ENCODE measurements at places on chromosomes 1 and 21. TPM values are rescaled to one million over a fixed set of nuclear protein-coding genes. Genes with fewer than 3 reads are reported as not detected.

- H3K27me3 ChIP-seq, result peaks cover 64% of the 10 kb centered on the region
- no peak overlapping the region for H3K4me3 ChIP-seq
- H3K36me3 ChIP-seq, result no peaks in the 10 kb centered on the region
- H3K4me1 ChIP-seq, result no peaks in the 10 kb centered on the region
- DNase-seq, result no peak
- H3K27ac ChIP-seq, result no peak overlapping the region
These were observed 387.2 kb upstream of the VAMP3 start for GRCh38 chr1:7383671-7384520.

GRCh38 chr1:150560576-150561253 is 11.5 kb downstream of the ADAMTSL4 start:
- H3K4me3 ChIP-seq, result peak overlapping the region; percentile 76
- no peak for DNase-seq
- no peaks in the 10 kb centered on the region for H3K36me3 ChIP-seq
- peak overlapping the region; percentile 98 for H3K27ac ChIP-seq

CFHR2 gene
- not detected for total RNA-seq

- peak overlapping the region; percentile 20 for H3K27ac ChIP-seq
- H3K36me3 ChIP-seq, result peaks cover 12% of the 10 kb centered on the region
- no peak overlapping the region for H3K4me3 ChIP-seq
- H3K27me3 ChIP-seq, result no peaks in the 10 kb centered on the region
- peaks cover 16% of the 10 kb centered on the region for H3K4me1 ChIP-seq
These were observed 109.7 kb upstream of the HP1BP3 start for GRCh38 chr1:20896826-20897225.

TRIM58 gene
- total RNA-seq, result not detected

DNA sequence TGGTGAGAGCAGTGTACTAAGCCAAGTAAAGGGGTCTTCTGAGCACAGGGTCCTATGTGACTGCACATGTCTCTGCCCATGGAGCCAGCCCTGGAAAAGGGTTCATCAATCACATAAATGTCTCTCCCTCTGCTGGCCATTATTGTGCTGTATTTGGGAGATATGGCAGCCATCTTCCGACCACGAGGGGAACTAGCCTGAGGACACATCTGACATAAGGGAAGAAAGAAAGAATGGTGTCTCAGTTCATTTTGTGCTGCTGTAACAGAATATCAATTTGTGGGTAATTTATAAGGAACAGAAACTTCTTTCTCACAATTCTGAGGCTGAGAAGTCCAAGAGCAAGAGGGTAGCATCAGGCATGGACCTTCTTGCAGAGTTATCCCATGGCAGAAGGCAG is 55.1 kb upstream of the GJA5 start:
- H3K27ac ChIP-seq, result no peak overlapping the region
- H3K36me3 ChIP-seq, result no peaks in the 10 kb centered on the region
- H3K4me3 ChIP-seq, result no peak overlapping the region
- peaks cover 2% of the 10 kb centered on the region for H3K4me1 ChIP-seq
- DNase-seq, result no peak

GRCh38 chr1:21368515-21369289 is 71.2 kb upstream of the NBPF3 start:
- no peaks in the 10 kb centered on the region for H3K4me1 ChIP-seq
- H3K36me3 ChIP-seq, result no peaks in the 10 kb centered on the region
- H3K4me3 ChIP-seq, result no peak overlapping the region
- H3K27me3 ChIP-seq, result no peaks in the 10 kb centered on the region
- DNase-seq, result peak; percentile 72

FMN2 gene
- not detected for total RNA-seq

EXO1 gene
- 32.1 TPM for total RNA-seq

DNA sequence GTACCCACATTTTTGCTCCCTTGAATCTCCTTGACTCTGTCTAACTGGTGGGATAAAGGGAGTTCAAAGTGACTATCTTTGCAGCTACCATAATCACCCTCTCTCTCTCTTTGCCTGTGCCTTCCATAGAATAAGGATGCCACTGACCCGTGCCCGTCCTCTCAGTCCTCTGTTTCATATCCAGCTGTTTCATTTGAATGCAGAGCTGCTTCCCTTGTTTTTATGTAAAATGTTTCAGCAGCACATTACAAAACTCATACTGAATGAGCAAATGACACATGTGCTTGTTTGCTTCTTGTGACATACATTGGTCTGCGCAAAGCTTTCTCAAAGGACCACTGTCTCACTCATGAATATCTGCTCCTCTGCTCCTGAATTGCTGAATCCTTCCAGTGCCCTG is 38.4 kb downstream of the CDC42 start:
- no peak overlapping the region for H3K4me3 ChIP-seq
- H3K36me3 ChIP-seq, result peaks cover 17% of the 10 kb centered on the region
- H3K4me1 ChIP-seq, result no peaks in the 10 kb centered on the region
- no peak for DNase-seq
- H3K27ac ChIP-seq, result no peak overlapping the region
- H3K27me3 ChIP-seq, result no peaks in the 10 kb centered on the region

DNA sequence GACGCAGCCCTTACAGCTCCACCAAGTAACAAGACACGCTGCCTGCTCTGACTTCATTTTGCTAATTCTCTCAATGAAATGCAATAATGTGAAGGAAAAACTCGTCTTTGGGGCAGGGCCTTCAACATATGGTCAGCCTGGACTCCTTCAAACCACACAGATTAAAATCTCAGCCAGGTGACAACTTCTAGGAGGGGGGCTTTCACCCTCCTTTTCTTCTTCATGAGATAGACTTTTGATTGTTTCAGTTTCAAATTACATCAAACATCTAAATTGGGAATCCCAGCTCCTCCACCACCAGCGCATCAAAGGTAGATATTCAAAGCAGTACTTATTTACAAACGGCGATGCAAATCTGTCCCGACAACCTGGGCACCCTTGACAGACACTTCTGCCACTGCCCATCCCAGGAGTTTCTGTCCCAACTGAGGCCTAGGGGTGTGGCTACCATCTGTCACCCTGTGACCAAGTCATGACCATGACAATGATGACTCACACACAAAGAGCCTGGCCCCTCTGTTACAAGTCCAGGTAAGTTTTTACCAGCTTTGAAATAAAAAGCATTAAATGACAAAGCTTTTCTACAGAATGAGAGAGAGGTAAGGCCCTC is 29.7 kb downstream of the SSBP3 start:
- peaks cover 10% of the 10 kb centered on the region for H3K4me1 ChIP-seq
- no peak for DNase-seq
- no peak overlapping the region for H3K4me3 ChIP-seq
- H3K36me3 ChIP-seq, result no peaks in the 10 kb centered on the region
- H3K27me3 ChIP-seq, result no peaks in the 10 kb centered on the region
- H3K27ac ChIP-seq, result no peak overlapping the region

PDZK1IP1 gene
- 8.5 TPM for total RNA-seq

DNA sequence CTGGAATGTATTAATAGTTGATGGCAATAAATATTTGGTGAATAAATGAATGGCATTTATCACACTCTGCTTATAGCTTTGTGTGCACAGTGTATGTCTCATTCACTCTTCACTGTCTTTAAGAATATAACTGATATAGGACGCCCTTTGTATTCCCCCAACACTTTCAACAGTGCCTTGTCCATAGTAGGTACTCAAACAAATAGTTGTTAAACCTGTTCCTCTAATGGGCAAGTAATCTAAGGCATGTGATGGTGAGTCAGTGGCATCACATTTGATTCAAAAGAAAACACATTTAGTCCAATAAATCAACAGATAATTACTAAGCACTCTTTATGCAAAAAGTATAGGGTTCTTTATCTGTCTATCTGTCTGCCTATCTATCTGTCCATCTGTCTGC is 11.2 kb upstream of the RXRG start:
- no peaks in the 10 kb centered on the region for H3K4me1 ChIP-seq
- 0 out of 2 replicates have a peak, but pooled peaks cover 1% of the 10 kb centered on the region for H3K27me3 ChIP-seq
- H3K36me3 ChIP-seq, result no peaks in the 10 kb centered on the region
- no peak overlapping the region for H3K4me3 ChIP-seq

GRCh38 chr1:65209005-65209885 is 61.2 kb downstream of the AK4 start:
- no peak overlapping the region for H3K4me3 ChIP-seq
- H3K36me3 ChIP-seq, result no peaks in the 10 kb centered on the region
- H3K4me1 ChIP-seq, result no peaks in the 10 kb centered on the region
- H3K27ac ChIP-seq, result no peak overlapping the region

DNA sequence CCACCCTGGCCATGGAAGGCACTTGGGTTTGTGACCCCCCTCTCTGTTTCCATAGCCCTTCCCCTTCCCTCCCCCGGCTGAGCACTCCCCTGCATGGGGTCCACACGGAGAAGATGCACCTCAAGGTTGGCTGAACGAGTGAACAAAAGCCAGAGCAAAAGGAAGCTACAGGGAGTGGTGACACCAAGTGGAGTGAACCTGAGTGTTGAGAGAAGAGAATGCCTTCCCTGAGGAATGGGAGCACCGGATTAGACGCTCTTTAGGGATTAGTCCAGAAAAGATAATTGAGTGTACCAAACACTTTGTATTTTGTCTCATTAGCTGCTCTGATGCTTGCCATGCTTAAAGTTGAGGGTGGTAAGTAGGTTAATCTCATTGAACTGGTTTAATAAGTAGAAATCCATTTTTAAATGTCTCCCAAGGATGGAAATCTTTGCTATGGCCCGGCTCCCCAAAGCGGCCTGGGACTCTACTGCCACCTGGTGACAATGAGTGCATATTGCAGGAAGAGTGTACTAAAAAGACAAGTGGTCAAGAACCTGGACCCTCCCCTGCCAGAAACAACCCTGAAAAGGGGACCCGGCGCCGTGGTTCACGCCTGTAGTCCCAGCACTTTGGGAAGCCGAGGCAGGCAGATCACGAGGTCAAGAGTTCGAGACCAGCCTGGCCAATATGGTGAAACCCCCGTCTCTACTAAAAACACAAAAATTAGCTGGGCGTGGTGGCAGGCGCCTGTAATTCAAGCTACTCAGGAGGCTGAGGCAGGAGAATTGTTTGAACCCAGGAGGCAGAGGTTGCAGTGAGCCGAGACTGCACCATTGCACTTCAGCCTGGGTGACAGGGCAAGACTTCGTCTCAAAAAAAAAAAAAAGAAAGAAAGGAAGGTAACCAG is 150.6 kb upstream of the ZC3H12A start:
- peaks cover 42% of the 10 kb centered on the region for H3K27me3 ChIP-seq
- DNase-seq, result no peak
- no peaks in the 10 kb centered on the region for H3K4me1 ChIP-seq
- H3K27ac ChIP-seq, result no peak overlapping the region

DNA sequence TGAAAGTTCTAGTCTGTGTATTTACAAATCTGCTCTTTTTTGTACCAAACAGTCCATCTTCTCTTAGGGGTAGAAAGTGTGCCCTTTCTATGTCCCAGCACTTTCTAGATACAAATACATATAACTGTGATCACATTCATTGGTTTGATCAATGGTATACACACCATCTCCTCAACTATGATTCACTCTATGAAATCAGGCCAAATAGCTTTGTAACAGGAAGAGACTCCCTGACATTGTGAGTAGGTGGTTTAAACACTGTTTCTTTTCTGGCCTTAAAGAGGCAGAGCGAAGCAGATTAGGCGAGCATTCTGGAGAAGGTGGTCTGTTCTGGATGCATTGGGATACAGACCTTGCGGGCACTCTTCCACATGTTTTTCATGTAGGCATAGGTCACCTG is 39.3 kb upstream of the EXOSC10 start:
- H3K4me1 ChIP-seq, result peaks cover 7% of the 10 kb centered on the region
- H3K27me3 ChIP-seq, result no peaks in the 10 kb centered on the region
- H3K4me3 ChIP-seq, result no peak overlapping the region
- H3K27ac ChIP-seq, result no peak overlapping the region

DNA sequence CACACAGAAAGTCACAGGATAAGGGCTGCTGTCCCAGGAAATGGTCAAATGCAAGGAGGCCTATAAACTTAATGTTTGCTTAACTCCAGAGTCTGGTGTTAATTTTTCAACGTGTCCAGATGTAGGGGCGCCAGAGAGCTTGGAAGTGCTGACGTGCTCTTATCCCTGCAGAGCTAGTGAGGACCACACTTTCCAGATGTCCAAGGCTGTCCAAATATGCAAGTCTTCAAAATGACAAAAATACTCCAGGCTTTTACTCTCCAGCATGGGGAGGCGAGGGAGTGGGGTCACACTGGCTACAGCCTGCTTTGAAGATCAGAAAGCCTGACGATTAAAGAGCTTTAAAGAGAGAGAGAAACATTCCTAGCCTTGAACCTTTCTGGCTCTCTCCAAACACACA is 57.6 kb downstream of the ABCA4 start:
- H3K4me3 ChIP-seq, result no peak overlapping the region
- no peak for DNase-seq
- H3K36me3 ChIP-seq, result no peaks in the 10 kb centered on the region
- H3K4me1 ChIP-seq, result peaks cover 57% of the 10 kb centered on the region
- H3K27ac ChIP-seq, result no peak overlapping the region
- H3K27me3 ChIP-seq, result no peaks in the 10 kb centered on the region

GRCh38 chr1:208007938-208008342 is 97.0 kb upstream of the CD34 start:
- H3K36me3 ChIP-seq, result no peaks in the 10 kb centered on the region
- DNase-seq, result no peak
- H3K27ac ChIP-seq, result no peak overlapping the region
- no peak overlapping the region for H3K4me3 ChIP-seq

GRCh38 chr1:16020325-16020724 is 1.5 kb upstream of the CLCNKA start:
- no peaks in the 10 kb centered on the region for H3K36me3 ChIP-seq
- no peak overlapping the region for H3K4me3 ChIP-seq
- H3K4me1 ChIP-seq, result no peaks in the 10 kb centered on the region
- H3K27ac ChIP-seq, result no peak overlapping the region
- H3K27me3 ChIP-seq, result no peaks in the 10 kb centered on the region

SPRR1B gene
- total RNA-seq, result not detected

- no peaks in the 10 kb centered on the region for H3K4me1 ChIP-seq
- H3K36me3 ChIP-seq, result no peaks in the 10 kb centered on the region
- no peak overlapping the region for H3K4me3 ChIP-seq
- H3K27ac ChIP-seq, result no peak overlapping the region
These were observed 226.1 kb downstream of the ASTN1 start for GRCh38 chr1:176938375-176938774.

CD1E gene
- total RNA-seq, result not detected

GRCh38 chr1:66240491-66241484 is 293.2 kb upstream of the SGIP1 start:
- DNase-seq, result no peak
- no peak overlapping the region for H3K27ac ChIP-seq
- H3K4me1 ChIP-seq, result no peaks in the 10 kb centered on the region
- H3K4me3 ChIP-seq, result no peak overlapping the region
- H3K36me3 ChIP-seq, result no peaks in the 10 kb centered on the region

- no peak for DNase-seq
- no peaks in the 10 kb centered on the region for H3K27me3 ChIP-seq
- H3K36me3 ChIP-seq, result peaks cover 35% of the 10 kb centered on the region
- peaks cover 63% of the 10 kb centered on the region for H3K4me1 ChIP-seq
- peak overlapping the region; percentile 93 for H3K4me3 ChIP-seq
These were observed 788 bp upstream of the TXNIP start for GRCh38 chr1:145997016-145997717.

GRCh38 chr21:38766987-38767722 is 38.6 kb upstream of the ETS2 start:
- no peaks in the 10 kb centered on the region for H3K27me3 ChIP-seq
- H3K4me3 ChIP-seq, result peak overlapping the region; percentile 38
- peak overlapping the region; percentile 65 for H3K27ac ChIP-seq
- H3K4me1 ChIP-seq, result no peaks in the 10 kb centered on the region
- DNase-seq, result peak; percentile 63

GRCh38 chr1:115323366-115324004 is 14.6 kb downstream of the NGF start:
- no peak for DNase-seq
- H3K27ac ChIP-seq, result peak overlapping the region; percentile 69
- H3K4me3 ChIP-seq, result no peak overlapping the region
- peaks cover 64% of the 10 kb centered on the region for H3K4me1 ChIP-seq
- H3K27me3 ChIP-seq, result no peaks in the 10 kb centered on the region
- H3K36me3 ChIP-seq, result peaks cover 9% of the 10 kb centered on the region
